ENCODE measurements at places on chromosomes 2 and 18.

- DNase-seq, result no peak
Measured at GRCh38 chr2:240813231-240813921, 6.6 kb downstream of the KIF1A start.

- no peak for DNase-seq
Measured at GRCh38 chr18:13536578-13536977, 189.8 kb downstream of the FAM210A start.

DNA sequence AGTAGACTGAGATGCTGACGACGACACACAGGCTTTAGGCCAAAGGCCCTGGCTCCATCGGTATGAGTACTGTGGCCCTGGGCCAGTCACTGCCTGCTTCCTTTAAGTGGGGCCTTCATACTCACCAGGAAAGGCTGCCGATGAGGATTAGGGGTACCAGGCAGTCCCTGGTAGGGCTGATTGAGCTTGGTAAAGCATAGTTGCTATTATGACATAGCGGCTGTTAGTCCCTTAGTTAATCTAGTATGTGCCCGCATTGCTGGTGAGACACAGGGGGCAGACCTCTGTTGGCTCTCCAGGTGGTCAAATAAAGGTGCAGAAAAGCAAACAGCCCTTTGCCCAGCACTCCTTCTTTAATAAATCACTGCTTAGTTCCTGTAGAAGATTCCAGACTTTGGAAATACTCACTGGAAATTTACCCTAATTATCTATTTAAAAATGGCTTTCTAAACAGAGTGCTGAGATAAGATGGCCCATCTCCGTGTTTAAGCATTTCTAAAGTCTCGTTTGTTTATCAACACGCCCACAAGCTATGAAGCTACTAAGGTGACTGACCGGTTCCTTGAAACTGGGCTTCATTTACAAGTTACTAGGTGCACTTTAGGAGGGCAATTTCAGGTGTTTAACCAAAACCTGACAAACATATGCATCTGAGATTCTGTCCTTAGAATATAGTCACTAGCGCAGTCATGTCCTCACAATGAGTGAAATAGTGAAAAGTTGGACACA, 8.7 kb upstream of the BIN1 start:
- no peak for DNase-seq

DNA sequence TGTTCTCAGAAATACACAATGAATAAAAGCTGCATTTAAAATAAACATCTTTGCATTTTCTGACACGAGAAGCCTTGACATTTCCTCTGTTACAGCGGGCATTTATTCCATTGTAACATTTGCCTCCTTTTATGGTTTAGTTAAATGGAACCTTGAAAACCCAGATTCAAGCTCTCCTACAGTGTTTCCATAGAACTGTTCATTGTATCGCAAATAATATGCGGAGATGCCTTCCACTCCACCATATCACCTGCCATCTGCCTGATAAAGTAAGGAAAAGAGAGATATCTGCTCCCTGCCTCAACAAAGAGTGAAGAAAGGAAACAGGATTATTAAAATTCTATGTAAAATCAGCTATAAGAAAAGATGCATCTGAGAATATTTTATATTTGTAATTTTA, 69.8 kb downstream of the CDH19 start:
- DNase-seq, result no peak

- no peak for DNase-seq
Measured at GRCh38 chr18:24076950-24077349, 61.9 kb upstream of the CABYR start.

- no peak for DNase-seq
Measured at GRCh38 chr2:53715568-53715967, 52.0 kb upstream of the CHAC2 start.

GRCh38 chr2:170216428-170216827, 38.5 kb downstream of the MYO3B start:
- DNase-seq, result no peak

DNA sequence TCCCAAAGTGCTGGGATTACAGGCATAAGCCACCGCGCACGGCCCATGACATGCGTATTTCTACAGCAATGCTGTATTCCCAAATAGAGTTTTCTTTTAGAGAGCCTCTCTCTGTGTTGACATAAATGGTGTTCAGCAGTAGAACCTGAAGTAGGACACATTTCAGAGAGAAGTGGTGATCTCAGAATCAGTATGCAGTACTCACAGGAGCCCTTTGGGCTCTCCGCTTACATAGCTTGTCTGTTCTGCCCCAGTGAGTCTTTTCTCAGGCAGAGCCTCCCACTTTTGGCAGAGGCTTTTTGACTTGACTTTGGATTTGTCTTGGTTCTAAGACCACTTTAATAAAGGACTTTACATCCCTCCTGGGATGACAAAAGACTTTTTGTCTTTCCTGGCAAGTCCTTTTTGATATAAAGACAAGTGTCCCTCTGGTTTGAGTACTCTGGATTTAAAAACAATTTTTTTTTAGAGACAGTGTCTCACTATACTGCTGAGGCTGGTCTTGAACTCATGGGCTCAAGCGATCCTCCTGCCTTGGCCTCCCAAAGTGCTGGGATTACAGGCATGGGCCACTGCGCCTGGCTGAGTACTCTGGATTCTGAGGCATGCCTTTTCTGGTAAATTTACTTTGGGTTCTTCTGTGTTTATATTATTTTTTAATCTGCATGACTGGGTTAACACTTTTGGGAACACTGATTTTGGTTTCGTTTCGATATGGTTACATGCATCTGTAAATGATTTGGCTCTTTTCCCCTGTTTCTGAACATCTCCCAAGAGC, 113.3 kb downstream of the SMAD2 start:
- DNase-seq, result no peak

DNA sequence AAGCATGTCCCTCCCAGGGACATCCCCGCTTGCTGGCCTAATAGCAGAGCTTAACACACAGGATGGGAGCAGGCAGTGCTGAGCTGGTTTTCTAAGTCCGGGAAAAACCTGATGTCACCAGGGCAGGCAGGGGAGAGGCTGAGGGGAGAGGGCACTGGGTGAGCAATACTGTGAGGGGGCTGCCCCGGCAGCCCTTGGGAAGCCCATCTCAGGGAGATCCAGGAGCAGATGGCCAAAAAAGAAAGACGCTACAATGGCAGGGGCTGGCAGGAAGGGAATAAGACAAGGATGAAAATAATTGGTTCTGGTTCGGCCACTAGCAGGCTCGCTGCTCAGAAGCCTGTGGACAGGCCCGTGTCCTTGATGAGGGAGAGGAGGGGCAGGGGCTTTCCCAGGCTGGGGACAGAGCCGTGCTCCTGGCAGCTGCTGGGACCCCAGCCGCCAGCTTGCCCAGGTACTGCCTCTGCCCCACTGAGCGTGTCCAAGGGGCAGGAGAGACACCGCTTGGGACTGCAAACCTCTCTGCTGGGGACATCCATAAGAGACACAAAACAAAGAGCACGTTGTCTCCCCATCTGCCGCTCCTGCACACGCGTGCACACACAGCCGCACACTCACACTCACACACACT, 30.2 kb downstream of the SMAD7 start:
- no peak for DNase-seq

Measured in sciatic nerve (tissue), 2 donors.